ENCODE measurements at places on chromosomes 12 and 14. TPM values are rescaled to one million over a fixed set of nuclear protein-coding genes. Genes with fewer than 3 reads are reported as not detected.

Gene HELB
- 7.0 TPM for total RNA-seq

- DNase-seq = no peak
Measured at GRCh38 chr14:56224691-56225681, 106.8 kb downstream of the PELI2 start.

DNA sequence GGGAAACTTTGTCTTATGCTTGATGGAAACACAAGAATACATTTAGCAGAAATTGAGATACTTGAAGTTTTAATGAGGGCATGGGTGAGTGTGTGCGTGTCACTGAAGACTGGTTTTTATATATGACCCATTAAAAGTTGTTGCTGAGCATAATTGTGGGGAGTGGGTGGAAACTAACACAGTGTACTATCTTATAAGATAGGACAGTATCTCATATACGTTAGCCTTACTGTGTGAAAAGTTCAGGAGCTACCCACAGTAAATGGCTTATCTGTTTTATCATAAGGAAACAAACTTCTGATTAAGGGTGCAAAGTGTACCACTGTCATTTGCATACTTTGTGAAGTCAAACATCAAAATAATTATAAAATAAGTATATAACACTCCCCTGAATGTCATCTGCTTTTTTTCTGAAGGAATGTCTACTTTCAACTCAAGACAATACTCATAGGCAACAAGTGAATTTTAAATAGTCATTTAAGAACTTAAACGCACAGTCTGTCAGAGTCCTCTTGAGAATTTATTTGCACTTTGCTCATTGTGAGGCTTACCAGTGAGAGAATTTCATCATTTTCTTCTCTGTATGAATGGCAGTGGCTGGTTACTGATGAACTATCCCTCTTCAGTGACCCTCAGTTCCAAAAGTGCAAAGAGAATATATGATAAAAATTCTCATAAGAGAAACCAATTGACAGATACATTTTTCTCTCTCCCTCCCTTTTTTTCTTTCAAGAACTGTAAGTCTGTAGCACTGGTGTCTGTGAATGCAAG lies 4.2 kb downstream of the PDE3A start:
- no peak for DNase-seq

DNA sequence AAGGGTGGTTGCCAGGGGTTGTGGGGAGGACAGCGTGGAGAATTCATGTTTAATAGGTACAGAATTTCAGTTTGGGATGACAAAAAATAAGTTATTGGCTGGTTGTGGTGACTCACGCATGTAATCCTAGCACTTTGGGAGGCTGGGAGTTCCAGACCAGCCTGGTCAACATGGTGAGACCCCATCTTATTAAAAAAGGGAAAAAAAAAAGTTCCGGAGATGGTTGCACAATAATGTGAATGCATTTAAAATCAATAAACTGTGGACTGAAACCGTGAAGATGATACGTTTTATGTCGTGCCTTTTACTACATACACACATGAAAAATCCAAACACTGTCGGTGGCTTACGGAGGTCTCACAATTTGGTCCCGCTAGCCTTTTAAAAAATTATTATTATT lies 20.5 kb downstream of the GALNT6 start:
- no peak for DNase-seq

DNA sequence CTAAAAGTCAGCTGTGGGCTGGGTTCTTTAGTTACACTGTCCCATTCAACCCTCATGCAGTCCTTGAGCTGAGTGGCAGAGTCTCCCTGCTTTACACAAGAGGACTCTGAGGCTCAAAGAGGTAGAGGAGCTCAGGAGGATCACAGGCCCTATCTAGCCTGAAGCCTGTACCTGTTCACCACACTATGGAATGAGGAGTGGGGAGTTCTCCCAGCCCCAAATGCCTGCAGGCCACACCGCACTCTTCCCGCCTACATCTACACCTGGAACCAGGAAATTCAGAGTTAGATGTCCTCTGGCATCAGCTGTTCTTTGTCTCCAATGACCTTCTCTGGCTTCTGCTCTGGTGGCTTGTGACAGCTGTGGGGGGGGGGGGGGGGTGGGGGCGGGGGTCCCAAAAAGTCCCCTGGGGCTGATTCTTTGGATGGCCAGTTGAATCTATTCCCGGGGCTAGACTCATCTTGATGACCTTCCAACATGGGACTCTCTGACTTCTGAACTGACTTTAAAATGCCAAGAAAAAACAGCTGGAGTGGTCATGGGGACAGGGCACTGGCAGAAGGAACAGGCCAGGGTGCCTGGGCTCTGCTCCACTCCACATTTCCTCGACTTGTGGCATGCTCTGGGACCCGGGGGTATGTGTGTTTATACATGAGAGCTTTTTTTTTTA lies 30.6 kb downstream of the RIN3 start:
- no peak for DNase-seq

- no peak for DNase-seq
Measured at GRCh38 chr12:55699471-55700055, 8.1 kb downstream of the ITGA7 start.

GRCh38 chr12:61797266-61797665 lies 462.9 kb upstream of the USP15 start:
- DNase-seq = no peak

GRCh38 chr14:23294734-23295561 lies 7.7 kb downstream of the PPP1R3E start:
- DNase-seq = no peak

GRCh38 chr12:39331539-39332261 lies 111.2 kb downstream of the KIF21A start:
- DNase-seq = no peak

DNA sequence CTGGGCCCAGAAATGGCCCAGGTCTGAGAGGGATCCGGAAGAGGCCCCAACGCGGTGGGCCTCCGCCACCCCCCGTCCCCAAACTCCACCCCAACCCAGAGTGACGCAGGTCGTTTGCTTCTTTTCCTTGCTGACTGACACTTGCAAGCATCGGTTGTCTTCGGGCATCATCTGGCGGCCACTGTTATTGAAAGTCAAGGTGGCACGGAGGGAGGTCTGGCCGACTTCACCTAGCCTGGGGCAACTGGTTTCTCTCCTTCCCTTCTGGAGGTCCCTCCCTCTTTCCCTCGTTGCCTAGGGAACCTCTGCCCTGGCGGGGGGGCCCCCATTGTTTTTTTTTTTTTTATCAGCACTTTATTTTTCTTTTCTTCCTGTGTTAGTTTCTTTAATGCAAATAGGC lies 241.8 kb downstream of the ALG10 start:
- DNase-seq = no peak

GRCh38 chr14:100424504-100425428 lies 101.6 kb downstream of the SLC25A47 start:
- DNase-seq = no peak

- no peak for DNase-seq
Measured at GRCh38 chr12:56351325-56351724, 8.6 kb downstream of the STAT2 start.

- no peak for DNase-seq
Measured at GRCh38 chr12:32476446-32476845, 77.1 kb downstream of the FGD4 start.

- no peak for DNase-seq
Measured at GRCh38 chr12:64943686-64944085, 119.2 kb downstream of the TBC1D30 start.

Data from ureter (tissue), 1 donor.